Upper lobe of right lung (tissue), 1 donor: ENCODE measurements at places on chromosomes 3 and 15. TPM values are rescaled to one million over a fixed set of nuclear protein-coding genes. Genes with fewer than 3 reads are reported as not detected.

Gene A4GNT
- total RNA-seq, result not detected

Gene SH2D7
- not detected for total RNA-seq

Gene GABRA5
- total RNA-seq, result not detected

Gene STRA6
- not detected for total RNA-seq

Gene TRIM71
- total RNA-seq, result 2.2 TPM

Gene C3orf49
- not detected for total RNA-seq

- no peak overlapping the region for H3K27ac ChIP-seq
- H3K4me1 ChIP-seq, result no peaks in the 10 kb centered on the region
- H3K4me3 ChIP-seq, result no peak overlapping the region
- no peaks in the 10 kb centered on the region for H3K36me3 ChIP-seq
- no peak for DNase-seq
These were observed 25.0 kb upstream of the KY start for GRCh38 chr3:134675726-134676256.

GRCh38 chr3:81425198-81425868 is 336.1 kb downstream of the GBE1 start:
- H3K4me3 ChIP-seq, result no peak overlapping the region
- H3K36me3 ChIP-seq, result no peaks in the 10 kb centered on the region
- no peak for DNase-seq
- H3K27me3 ChIP-seq, result no peaks in the 10 kb centered on the region
- no peaks in the 10 kb centered on the region for H3K4me1 ChIP-seq
- no peak overlapping the region for H3K27ac ChIP-seq

GRCh38 chr15:47388299-47388698 is 329.0 kb upstream of the SEMA6D start:
- H3K4me3 ChIP-seq, result no peak overlapping the region
- no peaks in the 10 kb centered on the region for H3K36me3 ChIP-seq

GRCh38 chr3:30435861-30436331 is 170.5 kb upstream of the TGFBR2 start:
- H3K27ac ChIP-seq, result no peak overlapping the region
- peaks cover 23% of the 10 kb centered on the region for H3K4me1 ChIP-seq
- no peak overlapping the region for H3K4me3 ChIP-seq
- H3K36me3 ChIP-seq, result no peaks in the 10 kb centered on the region
- DNase-seq, result no peak

- H3K36me3 ChIP-seq, result no peaks in the 10 kb centered on the region
- no peak for DNase-seq
- no peak overlapping the region for H3K27ac ChIP-seq
- peaks cover 23% of the 10 kb centered on the region for H3K4me1 ChIP-seq
These were observed 17.8 kb upstream of the UTS2B start for GRCh38 chr3:191348098-191348497.

DNA sequence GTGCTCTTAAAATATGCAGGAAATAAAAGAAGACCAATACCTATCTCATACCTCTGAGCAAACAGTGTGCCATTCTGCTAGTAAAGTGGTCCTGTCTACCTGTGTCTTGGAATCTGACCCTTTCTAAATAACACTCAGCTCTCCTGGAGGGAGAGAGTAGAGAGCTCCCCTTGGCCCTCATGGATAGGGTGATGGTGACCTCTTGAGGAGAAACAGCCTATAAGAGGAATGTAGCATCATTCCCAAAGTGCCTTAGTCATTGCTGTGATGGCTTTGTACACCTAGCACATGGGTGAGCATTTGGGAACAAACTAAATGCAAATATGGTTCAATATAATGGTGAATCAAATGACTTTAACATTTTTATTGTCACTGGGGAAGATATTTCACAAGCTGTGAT is 10.0 kb downstream of the SNTN start:
- H3K4me1 ChIP-seq, result no peaks in the 10 kb centered on the region
- DNase-seq, result no peak
- H3K27me3 ChIP-seq, result no peaks in the 10 kb centered on the region
- H3K36me3 ChIP-seq, result no peaks in the 10 kb centered on the region
- H3K27ac ChIP-seq, result no peak overlapping the region
- no peak overlapping the region for H3K4me3 ChIP-seq

GRCh38 chr3:191425322-191425734 is 35.6 kb upstream of the PYDC2 start:
- no peaks in the 10 kb centered on the region for H3K4me1 ChIP-seq
- H3K4me3 ChIP-seq, result no peak overlapping the region
- H3K27ac ChIP-seq, result no peak overlapping the region
- H3K27me3 ChIP-seq, result peaks cover 5% of the 10 kb centered on the region
- no peaks in the 10 kb centered on the region for H3K36me3 ChIP-seq
